NCI-H1105 (cell line): ENCODE measurements at places on chromosomes 11 and 22.

- DNase-seq: no peak
Observed at GRCh38 chr22:41598891-41599635, 9.4 kb upstream of the PMM1 start.

DNA sequence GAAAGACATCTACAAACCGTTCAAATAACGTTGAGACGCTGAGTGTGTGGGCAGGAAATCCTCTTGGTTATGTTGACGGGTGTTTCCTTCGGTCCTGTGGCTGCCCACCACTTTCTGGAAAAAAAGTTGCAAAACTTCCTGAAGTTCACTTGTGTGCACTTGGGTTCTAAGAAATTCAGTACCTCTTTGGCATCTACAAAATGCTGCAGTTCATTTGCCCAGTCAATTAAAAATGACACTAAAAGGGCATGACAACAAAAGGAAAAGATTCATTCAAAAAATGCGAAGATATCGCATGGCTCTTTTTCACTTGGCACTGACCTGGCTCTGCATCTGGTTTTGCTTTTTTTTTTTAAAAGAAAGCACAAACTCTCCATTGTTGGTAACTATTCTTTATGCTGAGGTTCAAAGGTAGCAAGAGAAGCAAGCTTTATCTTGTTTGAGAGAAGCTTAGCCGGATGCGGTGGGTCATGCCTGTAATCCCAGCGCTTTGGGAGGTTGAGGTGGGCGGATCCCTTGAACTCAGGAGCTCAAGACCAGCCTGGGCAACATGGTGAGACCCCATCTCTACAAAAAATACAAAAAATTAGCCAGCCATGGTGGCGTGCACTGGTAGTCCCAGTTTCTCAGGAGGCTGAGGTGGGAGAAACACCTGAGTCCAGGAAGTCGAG is 10.6 kb upstream of the XBP1 start:
- DNase-seq: no peak

DNA sequence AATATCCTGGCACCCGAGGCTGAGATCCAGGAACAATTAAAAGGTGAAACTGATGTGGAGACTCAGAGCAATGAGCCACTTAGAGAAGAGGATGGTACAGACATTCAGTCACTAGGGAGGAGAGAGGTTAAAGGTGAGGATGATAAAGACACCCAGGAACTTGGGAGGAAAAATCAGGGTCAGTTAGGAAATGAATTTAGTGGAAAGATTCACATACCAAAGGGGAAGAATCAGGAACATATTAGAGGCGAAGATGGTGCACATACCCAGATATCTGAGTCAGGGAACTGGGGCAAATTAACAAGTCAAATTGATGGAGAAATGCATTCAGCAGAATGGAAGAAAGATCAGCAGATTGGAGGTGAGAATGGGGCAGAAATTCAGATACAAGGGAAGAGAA is 4.1 kb upstream of the MEI1 start:
- no peak for DNase-seq

- no peak for DNase-seq
Observed at GRCh38 chr11:4018641-4019040, 76.0 kb upstream of the RRM1 start.

GRCh38 chr11:44248109-44248508 is 61.8 kb downstream of the ALX4 start:
- DNase-seq: no peak

DNA sequence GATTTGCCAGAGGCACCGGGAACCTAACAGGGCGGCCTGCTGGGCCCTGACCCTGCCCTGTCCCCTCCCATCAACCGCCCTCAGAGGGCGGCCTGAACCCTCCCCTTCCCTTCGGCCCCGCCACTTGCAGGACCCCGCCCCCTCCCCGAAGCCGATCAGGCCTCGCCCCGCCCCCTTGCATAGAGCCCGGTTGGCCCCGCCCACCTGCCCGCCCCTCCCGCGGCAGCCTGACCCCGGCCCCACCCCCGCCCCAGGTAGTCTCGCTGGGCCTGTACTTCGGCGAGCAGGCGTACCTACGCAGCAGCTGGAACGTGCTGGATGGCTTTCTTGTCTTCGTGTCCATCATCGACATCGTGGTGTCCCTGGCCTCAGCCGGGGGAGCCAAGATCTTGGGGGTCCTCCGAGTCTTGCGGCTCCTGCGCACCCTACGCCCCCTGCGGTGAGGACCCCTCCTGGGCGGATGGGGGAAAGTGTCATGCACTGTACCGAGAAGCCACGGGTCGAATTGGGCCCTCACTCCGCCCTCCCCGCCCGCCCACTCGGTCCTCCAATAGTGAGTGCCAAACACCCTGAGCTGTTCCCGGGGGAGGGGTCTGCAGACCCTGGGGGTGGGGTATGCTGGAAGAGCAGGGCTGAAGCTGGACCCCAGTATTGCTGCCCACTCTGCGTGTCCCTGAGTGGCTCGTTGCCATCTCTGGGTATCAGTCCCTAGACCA is 94.1 kb downstream of the CACNA1I start:
- DNase-seq: no peak
